ENCODE measurements at places on chromosomes 7 and 10.

DNA sequence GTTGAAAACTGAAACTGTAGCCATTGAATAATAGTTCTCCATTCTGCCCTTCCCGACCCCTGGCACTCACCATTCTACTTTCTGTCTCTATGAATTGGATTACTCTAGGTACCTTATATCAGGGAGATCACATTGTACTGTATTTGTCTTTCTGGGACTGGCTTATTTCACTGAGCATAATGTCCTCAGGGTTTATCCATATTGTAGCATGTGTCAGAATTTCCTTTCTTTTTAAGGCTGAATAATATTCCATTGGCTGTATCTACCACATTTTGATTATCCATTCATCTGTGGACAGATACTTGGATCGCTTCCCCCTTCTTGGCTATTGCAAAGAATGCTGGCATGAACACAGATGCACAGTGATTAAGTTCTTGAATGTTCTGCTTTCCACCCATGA, 107.4 kb downstream of the CDH23 start:
- DNase-seq = no peak
- H3K4me3 ChIP-seq = no peak overlapping the region
- H3K27ac ChIP-seq = no peak overlapping the region
- no peaks in the 10 kb centered on the region for H3K4me1 ChIP-seq
- no peaks in the 10 kb centered on the region for H3K27me3 ChIP-seq
- H3K36me3 ChIP-seq = no peaks in the 10 kb centered on the region

- peaks cover 19% of the 10 kb centered on the region for H3K36me3 ChIP-seq
- H3K27ac ChIP-seq = no peak overlapping the region
- DNase-seq = no peak
- H3K27me3 ChIP-seq = no peaks in the 10 kb centered on the region
- H3K4me3 ChIP-seq = no peak overlapping the region
- H3K4me1 ChIP-seq = peaks cover 15% of the 10 kb centered on the region
Measured at GRCh38 chr7:42103020-42103419, 134.0 kb downstream of the GLI3 start.

DNA sequence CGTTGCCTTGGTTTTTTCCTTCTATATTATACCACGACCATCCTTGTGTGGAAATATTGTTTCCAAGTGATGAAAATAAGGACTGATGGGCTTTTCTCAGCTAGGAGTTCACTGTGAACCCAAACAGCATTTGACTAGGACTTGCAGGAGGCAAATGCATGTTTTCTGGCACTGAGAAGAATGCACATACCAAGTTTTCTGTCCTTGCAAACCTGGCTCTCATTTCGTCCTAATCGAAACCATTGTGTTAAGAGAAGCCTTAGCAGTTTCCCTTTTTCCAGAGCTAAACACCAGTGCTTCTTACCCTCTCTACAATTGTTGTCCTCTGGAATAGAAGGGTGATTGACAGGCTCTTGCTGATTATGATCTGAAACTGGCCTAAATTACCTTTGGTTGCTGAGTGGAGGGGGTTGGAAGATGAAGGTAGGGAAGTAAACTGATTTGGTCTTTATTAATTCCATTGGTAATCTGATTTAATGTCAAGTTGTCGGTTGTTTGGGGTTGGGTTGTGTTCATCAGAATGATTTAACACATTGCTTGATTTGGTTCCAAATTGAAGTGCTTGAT, 33.1 kb upstream of the ELMO1 start:
- H3K4me1 ChIP-seq = peaks cover 20% of the 10 kb centered on the region
- DNase-seq = no peak
- H3K27me3 ChIP-seq = no peaks in the 10 kb centered on the region
- no peaks in the 10 kb centered on the region for H3K36me3 ChIP-seq
- H3K27ac ChIP-seq = no peak overlapping the region

DNA sequence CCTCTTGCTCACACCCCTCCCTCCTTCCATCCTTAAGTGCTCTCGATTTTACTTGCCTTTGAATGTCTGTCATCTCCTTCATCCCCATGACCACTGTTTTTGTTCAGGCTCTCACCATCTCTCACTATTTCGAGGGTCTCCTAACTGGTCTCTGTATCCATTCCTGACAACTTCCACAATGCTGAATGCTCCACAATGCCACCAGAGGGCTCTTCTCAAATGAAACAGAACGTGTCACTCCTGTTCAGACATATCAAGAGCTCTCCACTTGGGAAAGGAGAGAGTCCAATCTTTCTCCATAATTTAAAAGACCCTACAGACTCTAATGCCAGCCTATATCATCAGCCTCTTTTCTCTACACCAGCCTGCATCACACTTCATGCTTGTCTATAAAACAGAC, 9.0 kb upstream of the SLC13A1 start:
- no peak overlapping the region for H3K4me3 ChIP-seq
- H3K27me3 ChIP-seq = no peaks in the 10 kb centered on the region
- no peaks in the 10 kb centered on the region for H3K4me1 ChIP-seq
- H3K36me3 ChIP-seq = no peaks in the 10 kb centered on the region

DNA sequence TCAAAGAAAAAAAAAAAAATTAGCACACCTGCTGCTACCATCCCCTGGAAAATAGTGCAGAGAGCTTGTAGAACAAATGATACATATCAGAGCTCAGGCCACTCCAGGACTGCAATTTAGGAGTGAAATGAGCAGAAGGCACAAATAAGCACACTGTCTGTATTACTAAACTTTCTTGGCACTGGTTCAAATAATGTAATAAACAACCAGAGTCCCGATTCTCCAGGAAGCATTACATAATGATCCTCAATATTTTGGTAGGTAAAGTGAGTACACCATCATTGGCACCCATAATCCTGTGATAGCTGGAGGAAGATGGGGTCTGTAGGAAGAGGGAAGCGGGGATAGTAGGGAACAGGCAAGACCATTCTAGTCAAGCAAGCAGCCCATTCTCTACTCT, 74.3 kb downstream of the SVOPL start:
- H3K27me3 ChIP-seq = no peaks in the 10 kb centered on the region
- no peak for DNase-seq
- no peak overlapping the region for H3K4me3 ChIP-seq
- H3K27ac ChIP-seq = no peak overlapping the region
- H3K4me1 ChIP-seq = no peaks in the 10 kb centered on the region

DNA sequence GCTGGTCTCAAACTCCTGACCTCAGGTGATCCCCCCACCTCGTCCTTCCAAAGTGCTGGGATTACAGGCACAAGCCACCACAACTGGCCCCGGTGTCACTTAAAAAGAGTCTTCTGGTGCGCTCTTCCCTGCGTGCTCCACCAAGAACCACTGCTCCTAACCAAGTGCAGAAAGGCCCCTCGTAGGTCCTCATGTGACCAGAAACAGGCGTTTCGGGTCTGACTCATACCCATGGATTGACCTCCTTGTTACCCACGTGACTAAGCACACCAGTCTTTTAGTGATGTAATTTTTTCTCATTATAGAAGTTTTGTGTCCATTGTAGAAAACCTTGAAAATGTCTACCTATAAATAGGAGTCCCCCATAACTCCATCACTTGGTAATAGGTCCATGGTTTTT, 13.9 kb downstream of the FKBP6 start:
- H3K27ac ChIP-seq = no peak overlapping the region
- no peak overlapping the region for H3K4me3 ChIP-seq

DNA sequence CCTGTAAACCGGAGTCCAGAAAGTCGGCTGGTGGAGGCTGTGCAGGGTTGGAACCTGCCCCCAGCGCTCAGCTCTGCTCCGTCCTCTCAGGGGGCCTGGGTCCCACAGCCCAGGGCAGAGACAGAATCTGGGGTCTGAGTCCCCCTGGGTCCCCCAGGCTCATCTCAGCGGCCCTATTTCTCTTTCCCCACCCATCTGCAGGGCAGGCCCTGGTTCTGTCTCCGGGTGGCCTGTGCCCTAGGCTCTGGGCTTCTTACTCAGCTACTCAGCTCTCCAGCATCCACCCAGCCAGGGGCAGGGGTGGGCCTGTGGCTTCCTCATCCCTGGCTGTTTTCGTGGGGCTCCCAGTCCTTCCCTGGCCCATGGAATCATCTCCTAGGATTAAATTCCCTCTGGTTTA, 183.4 kb downstream of the ADARB2 start:
- peaks cover 5% of the 10 kb centered on the region for H3K27me3 ChIP-seq
- no peak overlapping the region for H3K27ac ChIP-seq
- DNase-seq = no peak
- no peak overlapping the region for H3K4me3 ChIP-seq

- H3K4me3 ChIP-seq = no peak overlapping the region
- no peaks in the 10 kb centered on the region for H3K27me3 ChIP-seq
Measured at GRCh38 chr10:106500041-106500924, 664.2 kb downstream of the SORCS1 start.

- no peaks in the 10 kb centered on the region for H3K36me3 ChIP-seq
- no peak overlapping the region for H3K4me3 ChIP-seq
- no peak for DNase-seq
- H3K4me1 ChIP-seq = no peaks in the 10 kb centered on the region
- no peaks in the 10 kb centered on the region for H3K27me3 ChIP-seq
Measured at GRCh38 chr7:130719541-130719940, 14.5 kb downstream of the KLF14 start.

DNA sequence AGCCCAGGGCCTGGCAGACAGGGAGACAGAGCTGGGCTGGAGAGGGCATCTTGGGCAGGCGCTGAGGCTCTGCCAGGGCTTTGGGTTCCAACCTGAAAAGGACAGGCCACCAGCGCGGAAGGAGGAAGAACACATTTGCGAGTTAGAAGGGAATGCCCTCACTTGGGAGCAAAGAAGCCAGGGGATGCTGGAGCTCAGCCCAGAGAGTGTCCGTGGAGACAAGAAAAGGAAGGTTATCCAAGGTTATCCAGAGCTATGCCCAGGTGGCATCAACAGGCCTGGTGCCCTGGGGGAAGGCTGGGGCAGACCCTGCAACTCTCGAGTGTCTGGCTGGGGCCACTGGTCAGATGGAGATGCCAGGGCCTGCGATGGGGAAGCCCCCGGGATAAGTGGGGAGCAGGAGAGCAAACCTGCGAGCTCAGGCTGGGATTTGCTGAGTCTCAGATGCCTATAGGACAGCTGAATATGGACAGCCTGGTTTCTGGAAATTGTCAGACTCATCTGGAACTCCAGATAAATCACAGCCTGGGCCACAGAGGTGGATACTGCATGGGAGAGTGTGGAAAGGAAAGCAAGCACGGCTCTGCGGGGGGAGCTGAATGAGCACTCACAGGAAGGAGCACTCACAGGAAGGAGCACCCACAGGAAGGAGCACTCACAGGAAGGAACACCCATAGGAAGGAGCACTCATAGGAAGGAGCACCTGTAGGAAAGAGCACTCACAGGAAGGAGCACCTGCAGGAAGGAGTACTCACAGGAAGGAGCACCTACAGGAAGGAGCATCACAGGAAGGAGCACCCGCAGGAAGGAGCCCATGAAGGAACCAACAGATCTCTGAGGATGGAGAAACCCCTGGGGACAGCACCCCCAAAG, 152.1 kb downstream of the ADAM12 start:
- DNase-seq = no peak
- no peak overlapping the region for H3K4me3 ChIP-seq
- no peaks in the 10 kb centered on the region for H3K36me3 ChIP-seq
- no peaks in the 10 kb centered on the region for H3K27me3 ChIP-seq
- H3K27ac ChIP-seq = no peak overlapping the region

- no peaks in the 10 kb centered on the region for H3K27me3 ChIP-seq
- H3K36me3 ChIP-seq = no peaks in the 10 kb centered on the region
- H3K4me3 ChIP-seq = no peak overlapping the region
- no peaks in the 10 kb centered on the region for H3K4me1 ChIP-seq
- no peak overlapping the region for H3K27ac ChIP-seq
Measured at GRCh38 chr7:90465816-90466215, 3.6 kb upstream of the PTTG1IP2 start.

DNA sequence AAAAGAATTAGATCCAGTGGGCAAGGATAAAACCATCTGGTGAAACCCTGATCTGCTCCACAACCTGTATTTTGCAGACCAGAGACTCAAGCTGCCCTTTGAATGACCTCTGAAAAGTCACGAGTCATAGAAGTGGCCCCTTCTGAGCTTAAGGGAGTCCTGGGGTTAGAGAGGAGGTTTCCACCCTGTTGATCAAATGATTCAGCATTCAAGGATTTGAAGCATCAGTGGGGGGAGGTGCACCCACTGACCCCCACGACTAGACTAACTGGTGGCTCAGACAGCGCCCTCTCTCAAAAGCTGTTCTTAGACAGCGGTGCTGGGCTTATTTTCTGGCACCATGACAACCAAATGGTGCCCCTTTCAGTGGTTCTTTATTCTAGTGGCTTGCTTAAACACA, 44.3 kb downstream of the PLCE1 start:
- no peak overlapping the region for H3K27ac ChIP-seq
- no peaks in the 10 kb centered on the region for H3K27me3 ChIP-seq
- DNase-seq = no peak
- no peaks in the 10 kb centered on the region for H3K36me3 ChIP-seq

- no peak overlapping the region for H3K4me3 ChIP-seq
- peaks cover 2% of the 10 kb centered on the region for H3K4me1 ChIP-seq
- DNase-seq = no peak
- no peaks in the 10 kb centered on the region for H3K36me3 ChIP-seq
Measured at GRCh38 chr7:4015996-4016395, 666.1 kb upstream of the FOXK1 start.

GRCh38 chr7:73761854-73762658, 8.0 kb downstream of the CLDN3 start:
- H3K27me3 ChIP-seq = no peaks in the 10 kb centered on the region
- H3K36me3 ChIP-seq = no peaks in the 10 kb centered on the region
- H3K4me3 ChIP-seq = no peak overlapping the region
- no peak overlapping the region for H3K27ac ChIP-seq
- H3K4me1 ChIP-seq = no peaks in the 10 kb centered on the region

DNA sequence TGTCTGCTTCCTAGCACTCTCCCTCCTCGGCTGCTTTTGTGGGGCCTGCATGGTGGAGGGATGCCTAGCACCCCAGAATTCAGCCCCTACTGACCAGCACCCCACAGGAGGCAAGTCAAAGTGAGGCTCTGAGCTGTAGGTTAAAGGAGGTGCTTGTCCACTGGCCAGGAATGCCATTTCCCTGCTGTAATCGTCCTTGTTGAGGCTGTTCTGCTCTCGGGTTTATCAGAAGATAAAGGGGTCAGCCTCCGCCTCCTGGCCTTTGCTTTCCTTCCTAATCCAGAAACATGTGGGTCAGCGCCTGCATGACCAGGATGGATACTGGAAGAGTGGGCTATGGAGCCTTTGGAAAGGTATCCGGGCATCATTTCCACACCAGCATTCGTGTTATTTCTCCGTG, 98.9 kb downstream of the MKI67 start:
- H3K4me3 ChIP-seq = no peak overlapping the region
- no peak overlapping the region for H3K27ac ChIP-seq

GRCh38 chr10:131269776-131270460, 41.6 kb downstream of the TCERG1L start:
- no peak for DNase-seq
- H3K4me1 ChIP-seq = no peaks in the 10 kb centered on the region
- H3K27ac ChIP-seq = no peak overlapping the region

GRCh38 chr10:3783682-3784432, 1.2 kb downstream of the KLF6 start:
- peaks cover 38% of the 10 kb centered on the region for H3K36me3 ChIP-seq
- H3K4me3 ChIP-seq = peak overlapping the region; percentile 93
- H3K27ac ChIP-seq = no peak overlapping the region
- no peaks in the 10 kb centered on the region for H3K27me3 ChIP-seq
- DNase-seq = peak; percentile 75
- H3K4me1 ChIP-seq = peaks cover 13% of the 10 kb centered on the region

All from neuronal stem cell (in vitro differentiated cells).